Occipital lobe (tissue), 3 donors: ENCODE measurements at places on chromosomes 5 and 9. TPM values are rescaled to one million over a fixed set of nuclear protein-coding genes. Genes with fewer than 3 reads are reported as not detected.

WNT8A gene
- total RNA-seq: not detected

ADGRD2 gene
- not detected for total RNA-seq

BTNL3 gene
- not detected for total RNA-seq

PCDH12 gene
- 2.8 TPM for total RNA-seq

PCDHB6 gene
- 3.1 TPM for total RNA-seq

TMCO6 gene
- 7.5 TPM for total RNA-seq

BTF3 gene
- 191 TPM for total RNA-seq

SPOUT1 gene
- total RNA-seq: 14.2 TPM

DDX41 gene
- total RNA-seq: 63.5 TPM

IFNA21 gene
- total RNA-seq: not detected

GMCL2 gene
- not detected for total RNA-seq

PSAT1 gene
- total RNA-seq: 31.8 TPM

PRLR gene
- total RNA-seq: 3.3 TPM

SLC1A3 gene
- total RNA-seq: 243 TPM

ZNF462 gene
- 163 TPM for total RNA-seq
